Fibroblast of skin of right biceps (primary cell): ENCODE measurements at places on chromosomes 11 and 22.

DNA sequence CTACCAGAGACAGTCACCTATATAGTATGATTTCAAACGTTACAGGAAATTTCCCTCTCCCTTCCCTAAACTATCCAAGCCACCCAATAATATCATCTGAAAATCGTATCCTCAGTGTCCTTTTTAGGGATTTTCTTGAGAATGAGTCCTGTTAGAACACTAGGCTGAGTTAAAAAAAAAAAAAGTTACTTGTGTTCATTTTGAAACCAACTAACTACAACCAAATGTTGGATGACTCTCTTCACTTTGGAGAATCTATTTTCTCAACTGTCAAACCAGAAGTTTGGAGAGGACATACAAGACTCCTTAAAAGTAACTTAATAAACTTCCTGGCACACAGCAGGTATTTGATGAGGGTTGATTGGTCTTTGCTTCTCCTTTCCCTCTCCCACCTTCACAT is 183.2 kb upstream of the SESN3 start:
- no peak for DNase-seq

DNA sequence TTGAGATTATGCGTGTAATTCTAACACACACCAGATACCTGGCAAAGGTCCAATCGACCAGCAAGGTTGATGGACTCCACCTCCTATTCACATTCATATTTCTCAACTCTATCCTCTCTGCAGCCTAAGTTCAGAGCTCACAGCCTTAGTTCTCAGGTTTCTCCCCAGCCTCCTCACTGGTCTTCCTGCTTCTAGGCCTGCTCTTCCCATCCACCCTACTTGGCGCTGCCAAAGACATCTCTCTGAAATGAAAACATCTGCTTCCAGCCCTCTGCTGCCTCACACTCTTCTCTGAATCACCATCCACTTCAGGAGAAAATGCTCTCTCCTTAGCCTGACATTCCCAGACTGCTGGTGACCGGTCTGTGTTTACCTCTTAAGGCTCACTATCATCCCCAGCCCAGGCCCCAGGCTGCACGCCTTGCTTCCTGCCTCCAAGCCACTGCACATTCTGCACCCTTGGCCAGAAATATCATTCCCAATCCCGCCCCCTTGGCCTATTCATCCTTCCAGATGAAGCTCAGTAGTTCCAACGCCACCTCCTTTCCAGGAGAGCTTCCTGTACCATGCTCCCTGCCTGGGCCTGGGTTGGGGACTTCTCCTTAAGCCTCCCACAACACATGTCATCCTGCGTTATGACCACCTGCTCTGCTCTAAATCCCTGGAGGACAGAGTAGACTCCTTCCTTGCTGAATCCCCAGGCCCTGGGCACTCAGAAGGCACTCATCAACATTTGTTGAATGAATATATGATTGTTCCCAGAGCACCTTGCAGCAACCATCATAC is 3.5 kb downstream of the ARRB1 start:
- peak; percentile 91 for DNase-seq

DNA sequence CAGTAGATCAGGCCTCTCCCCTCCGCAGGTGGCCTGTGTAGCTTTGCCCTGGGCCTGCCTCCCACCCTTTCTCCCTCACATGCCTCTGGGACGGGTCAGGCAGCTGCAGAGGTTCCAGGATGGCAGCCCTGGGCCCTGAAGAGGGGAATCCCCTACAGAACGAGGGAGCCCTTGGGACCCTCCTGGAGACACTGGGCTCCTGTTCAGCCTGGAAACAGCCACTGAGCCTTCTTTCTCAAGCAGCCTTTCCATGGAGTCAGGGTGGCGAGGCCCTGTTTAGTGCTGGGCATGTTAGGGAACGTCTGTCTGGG is 720.9 kb downstream of the BRD1 start:
- DNase-seq: no peak

DNA sequence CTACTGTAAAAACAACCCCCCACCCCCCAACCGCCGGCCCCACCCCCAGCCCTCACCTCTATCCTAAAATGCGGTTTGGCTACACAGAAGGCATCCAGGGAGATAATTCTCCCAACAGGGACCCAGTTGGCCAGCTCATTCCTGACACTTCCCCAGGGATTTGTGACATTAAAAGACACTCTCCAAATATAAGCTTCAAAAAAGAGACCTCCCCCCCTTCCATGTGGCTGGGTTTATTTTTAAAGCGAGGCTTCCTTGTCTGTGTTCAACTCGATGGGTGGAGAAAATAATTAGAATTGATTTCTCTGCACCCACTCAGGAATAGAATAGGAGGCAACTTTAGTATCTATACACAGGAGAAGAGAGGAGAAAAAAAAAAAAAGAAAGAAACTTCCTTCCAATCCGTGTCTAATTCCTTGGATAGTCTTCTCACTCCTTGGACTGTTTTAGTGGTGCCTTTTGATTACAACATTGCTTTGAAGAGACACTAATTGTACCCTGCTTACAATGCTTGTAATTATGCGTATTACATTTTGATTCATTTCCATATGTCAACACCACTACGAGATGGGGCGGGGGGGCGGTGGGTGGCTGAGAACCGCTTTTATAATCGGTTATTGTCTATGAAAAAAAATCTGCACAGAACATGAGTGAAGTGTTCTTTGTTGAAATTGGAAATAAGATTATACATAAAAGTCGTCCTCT is 500.4 kb downstream of the MIAT start:
- no peak for DNase-seq

GRCh38 chr22:17243524-17243923 is 24.3 kb upstream of the ADA2 start:
- no peak for DNase-seq

- no peak for DNase-seq
Observed at GRCh38 chr22:29733362-29734201, 13.8 kb downstream of the CABP7 start.

- peak; percentile 53 for DNase-seq
Observed at GRCh38 chr11:75635066-75635862, 33.6 kb downstream of the MAP6 start.

GRCh38 chr22:23750367-23750713 is 572 bp downstream of the ZNF70 start:
- no peak for DNase-seq

GRCh38 chr22:44596396-44597125 is 98.5 kb upstream of the RTL6 start:
- no peak for DNase-seq

- peak; percentile 96 for DNase-seq
Observed at GRCh38 chr11:9330387-9331384, 16.3 kb upstream of the TMEM41B start.

GRCh38 chr22:22316589-22316988 is 72.0 kb downstream of the VPREB1 start:
- DNase-seq: no peak

- DNase-seq: no peak
Observed at GRCh38 chr11:76152741-76153570, 53.3 kb downstream of the WNT11 start.

DNA sequence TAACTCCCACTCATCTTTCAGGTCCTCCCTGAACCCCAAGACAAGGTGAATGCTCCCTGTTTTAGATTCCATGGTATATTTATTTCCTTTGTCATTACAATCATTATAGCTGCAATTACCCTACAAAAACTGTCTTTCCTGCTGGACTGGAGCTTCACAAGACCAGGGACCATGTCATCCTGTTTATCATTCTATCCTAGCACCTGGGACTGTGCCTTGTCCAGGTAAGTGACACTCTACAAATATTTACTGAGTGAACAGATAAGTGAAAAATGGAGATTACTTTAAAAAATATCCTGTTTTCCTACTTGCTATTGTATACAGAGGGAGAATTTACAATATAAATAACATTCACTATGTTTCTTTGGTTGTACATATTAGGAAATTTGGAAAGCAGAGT is 22.5 kb upstream of the ELF5 start:
- no peak for DNase-seq

DNA sequence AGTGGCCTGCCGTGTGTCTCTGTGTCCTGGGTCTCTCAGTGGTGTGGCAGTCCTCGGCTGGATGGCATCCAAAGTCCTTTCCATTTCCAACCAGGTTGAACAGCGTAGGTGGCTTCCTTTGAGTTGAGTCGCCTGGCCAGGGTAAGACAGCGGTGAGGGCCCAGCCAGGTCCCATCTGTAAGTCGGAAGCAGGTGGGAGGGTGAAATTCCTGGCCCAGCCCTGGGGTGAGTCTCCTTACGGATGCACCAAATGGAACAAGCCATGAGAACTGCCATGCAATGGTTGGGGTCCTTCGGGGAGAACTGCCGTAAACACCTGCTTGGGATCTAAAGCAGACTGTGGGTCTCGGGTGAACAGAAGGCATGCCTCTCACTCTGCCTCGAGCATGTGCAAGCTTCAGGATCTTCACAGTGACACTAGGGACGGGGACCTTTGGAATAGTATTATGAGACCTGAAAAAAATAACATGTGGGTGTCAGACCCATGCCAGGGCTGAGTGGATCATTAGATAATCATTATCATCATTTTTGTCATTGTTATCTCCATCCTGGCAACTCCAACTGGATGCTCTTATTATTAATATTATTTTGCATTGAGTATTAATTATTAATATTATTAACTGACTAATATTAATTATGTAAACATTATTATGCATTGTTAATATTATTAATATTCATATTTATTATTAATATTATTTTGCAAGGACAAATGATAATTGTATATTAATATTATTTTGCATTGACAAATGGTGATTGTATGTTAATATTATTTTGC is 57.7 kb upstream of the LINC01488 start:
- DNase-seq: no peak

GRCh38 chr11:133403900-133404299 is 128.4 kb downstream of the OPCML start:
- no peak for DNase-seq

- no peak for DNase-seq
Observed at GRCh38 chr11:117511931-117512539, 184.4 kb downstream of the CEP164 start.

DNA sequence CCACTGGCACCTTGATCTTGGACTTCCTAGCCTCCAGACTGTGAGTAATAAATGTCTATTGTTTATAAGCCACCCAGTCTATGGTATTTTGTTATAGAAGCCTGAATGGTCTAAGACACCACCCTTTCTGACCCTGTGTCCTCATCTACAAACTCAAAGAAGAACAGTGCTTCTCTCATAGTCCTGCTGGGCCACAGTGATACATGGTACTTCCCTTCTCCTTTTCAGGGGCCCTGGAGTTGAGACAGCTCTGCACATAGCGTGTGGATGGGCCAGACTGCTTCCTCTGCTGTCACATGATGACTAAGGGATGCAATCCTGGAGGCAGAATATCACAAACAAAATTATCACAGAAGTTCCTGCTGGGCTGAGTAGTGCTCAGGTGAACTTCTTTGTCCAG is 5.0 kb downstream of the KCNJ11 start:
- peak; percentile 3 for DNase-seq

DNA sequence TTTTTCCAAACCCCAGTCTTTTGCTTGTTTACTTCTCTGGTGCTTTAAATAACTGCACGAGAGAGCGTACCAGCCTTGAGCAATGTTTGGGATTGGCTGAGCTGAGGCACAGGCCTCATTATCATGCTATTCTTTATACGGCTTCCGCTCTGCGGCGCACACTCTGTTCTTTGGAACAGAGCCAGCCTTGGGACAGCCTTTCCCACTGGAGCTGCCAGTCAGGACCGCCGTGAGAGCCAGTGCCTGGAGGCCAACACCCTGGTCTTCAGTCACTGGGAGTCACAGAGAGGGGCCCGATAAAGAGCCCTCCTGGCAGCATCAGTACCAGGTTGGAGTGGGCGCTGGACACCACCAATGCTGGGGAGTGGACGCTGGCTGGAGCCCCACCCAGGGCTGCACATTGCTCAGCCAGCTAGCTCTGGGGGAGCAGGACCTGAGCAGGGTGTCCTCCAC is 125.6 kb downstream of the BCR start:
- peak; percentile 5 for DNase-seq

GRCh38 chr11:111539426-111540113 is 950 bp upstream of the LAYN start:
- no peak for DNase-seq

DNA sequence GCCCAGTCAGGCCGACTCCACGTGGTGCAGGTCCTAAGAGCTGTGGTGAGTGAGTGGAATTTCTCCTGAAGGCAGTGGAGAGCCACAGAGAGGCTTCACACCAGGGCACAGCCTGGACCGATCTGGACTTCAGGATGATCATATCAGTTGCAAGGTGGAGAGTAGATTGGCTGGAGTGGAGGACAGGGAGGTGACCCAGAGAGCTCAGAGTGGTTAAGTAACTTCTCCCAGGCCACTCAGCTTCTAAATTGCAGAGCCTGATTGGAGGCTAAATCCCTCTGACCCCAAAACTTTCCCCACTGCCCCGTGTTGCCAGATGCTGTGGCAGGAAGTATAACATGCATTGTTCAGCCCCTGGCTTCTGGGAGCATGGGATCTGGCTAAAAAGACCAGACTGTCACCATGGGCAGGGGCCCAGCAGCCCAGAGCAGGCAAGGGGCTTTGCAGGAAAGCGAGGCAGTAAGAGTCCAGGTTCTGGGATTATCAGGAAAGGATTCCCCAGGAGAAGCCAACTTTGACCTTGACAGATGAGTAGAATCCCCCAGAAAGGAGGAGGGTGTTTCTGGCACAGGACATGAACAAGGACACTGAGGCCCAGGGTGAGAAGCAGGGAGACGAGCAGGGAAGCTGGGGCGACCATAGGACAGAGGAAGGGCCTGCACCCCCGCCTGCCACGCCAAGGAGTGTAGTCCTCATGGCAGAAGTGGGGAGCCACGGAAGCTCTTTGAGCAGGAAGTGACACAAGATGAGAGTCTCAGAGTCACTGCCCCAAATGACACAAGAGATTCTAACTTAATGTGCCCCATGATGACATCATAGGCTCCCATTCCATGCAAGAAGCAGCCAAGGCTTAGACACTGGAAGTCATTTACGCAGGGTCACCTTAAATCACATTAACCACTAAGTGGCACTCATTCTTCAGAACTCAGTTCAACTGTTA is 4.8 kb downstream of the SLC35C1 start:
- DNase-seq: no peak

DNA sequence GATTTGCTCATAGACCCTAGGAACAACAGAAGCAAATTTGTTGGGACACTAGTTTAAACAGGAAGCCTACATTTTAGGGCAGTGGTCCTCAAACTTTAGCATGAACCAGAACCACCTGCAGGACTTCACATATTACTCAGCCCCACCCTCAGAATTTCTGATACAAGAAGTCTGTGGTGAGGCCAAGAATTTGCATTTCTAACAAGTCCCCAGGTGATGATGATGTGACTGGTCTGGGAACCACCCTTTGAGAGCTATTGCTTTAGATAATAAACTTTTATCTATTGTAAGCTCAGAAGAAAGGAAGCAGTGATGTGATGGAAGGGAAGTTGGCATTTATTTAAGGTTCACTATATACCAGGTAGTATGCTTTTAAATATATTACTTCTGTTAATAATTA is 194.0 kb downstream of the FAM181B start:
- no peak for DNase-seq

DNA sequence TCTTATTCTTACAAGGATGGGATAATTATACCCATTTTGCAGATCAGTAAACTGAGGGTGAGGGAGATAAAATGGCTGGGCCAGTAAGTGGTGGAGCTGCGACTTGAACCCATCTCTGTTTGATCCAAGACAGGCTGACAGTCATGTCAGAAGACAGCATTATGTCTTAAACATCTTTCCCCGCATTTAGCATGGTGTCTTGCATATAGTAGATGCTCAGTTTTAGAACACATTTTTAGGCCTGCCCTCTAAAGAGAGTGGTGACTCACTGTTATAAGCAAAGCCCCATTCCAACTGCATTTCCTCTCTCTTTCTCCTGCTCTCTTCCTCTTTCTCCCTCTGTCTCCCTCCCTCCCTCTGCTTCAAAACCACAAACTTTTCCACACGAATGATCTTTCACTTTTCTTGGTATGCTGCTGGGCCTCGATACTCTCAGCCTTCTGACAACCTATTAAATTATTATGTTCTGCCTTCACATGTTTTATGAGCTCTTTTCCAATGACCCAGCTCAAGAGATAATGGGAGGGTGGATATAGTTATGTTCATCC is 25.2 kb downstream of the CWC15 start:
- peak; percentile 91 for DNase-seq
